ENCODE measurements at places on chromosomes 7 and 10.

DNA sequence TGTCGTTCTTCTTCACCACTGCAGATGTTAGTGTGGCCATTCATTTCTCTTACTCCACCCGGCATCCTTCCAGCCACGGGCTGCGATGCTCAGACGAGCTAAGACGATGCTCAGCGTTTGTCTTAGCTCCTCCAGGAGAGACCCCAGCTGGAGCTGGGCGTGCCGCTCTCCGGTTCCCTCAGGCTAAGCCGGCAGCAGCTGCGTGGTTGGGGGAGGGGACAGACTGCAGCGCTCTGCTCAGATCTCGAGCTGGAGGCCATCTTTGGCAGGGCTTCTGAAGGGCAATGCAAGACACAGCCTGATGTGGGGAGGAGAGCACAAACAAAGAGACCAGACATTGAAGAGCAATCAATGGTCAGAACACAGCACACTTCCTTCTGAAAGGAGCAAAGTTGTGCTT is 4.8 kb downstream of the INA start:
- DNase-seq, result no peak

DNA sequence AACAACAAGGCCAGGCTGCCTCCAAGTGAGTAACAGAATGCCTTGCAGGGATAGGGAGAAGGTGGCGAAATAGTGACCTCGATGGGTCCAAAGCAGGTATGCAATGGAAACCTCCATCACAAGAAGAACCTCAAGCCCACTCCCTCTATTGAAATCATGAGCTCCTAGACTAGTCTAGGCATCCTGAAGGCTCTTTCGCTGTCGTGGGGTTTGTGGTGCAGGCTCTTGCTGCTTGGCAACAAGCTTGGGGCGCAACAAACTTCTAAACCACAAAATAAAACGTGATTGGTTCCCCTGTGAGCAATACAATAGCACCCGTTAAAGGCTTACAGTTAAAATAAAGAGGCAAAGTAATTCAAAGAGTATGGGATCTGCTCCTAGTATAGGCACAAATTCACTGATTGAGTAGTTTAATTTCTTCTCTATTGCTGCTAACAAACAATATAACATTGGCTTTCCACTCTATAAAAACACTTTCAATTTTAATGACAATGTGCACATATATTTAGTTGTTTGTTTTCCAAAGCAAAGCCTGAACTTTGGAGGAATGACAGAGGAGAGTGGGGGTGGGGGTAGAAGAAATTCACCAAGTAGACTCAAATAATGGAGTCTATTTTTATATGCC is 64.1 kb downstream of the C10orf67 start:
- DNase-seq, result no peak

DNA sequence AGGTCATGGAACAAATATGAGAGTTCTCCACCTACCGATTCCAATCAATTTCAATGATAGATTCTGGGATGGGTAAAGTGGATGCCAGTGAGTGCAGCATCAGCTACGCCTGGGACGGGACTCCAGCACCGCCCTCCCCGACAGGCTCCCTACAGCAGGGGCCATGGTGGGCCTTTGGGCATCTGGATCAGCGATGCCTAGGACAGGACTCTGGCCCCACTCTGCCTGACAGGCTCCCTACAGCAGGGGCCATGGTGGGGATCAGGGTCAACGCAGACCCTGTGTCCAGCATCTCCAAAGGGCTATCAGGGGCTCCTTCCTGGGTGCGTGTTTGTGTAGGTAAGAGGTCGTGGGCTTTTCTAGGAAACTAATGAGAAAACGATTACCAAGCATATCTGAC is 111.2 kb upstream of the TCERG1L start:
- DNase-seq, result no peak

DNA sequence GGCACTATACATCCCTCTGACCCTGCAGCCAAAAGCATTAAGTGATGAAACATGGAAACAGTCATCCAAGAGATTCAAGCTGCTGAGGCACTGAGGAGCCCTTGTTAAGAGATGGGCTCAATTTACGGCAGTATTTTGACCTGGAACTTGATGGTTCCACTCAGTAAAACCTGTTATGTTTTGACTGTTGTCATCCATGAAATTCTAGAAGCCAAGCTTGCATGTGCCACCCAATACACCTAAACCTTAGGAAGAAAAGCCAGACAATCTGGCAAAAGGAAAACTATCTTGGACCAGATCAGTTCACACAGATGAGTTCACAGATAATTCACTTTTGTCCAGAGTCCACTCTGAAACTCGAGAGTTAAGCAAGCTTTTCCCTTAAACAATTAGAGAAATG is 53.2 kb downstream of the ICA1 start:
- no peak for DNase-seq

GRCh38 chr7:70512761-70513160 is 619.2 kb upstream of the GALNT17 start:
- DNase-seq, result no peak

GRCh38 chr7:70622936-70623335 is 509.0 kb upstream of the GALNT17 start:
- DNase-seq, result no peak

DNA sequence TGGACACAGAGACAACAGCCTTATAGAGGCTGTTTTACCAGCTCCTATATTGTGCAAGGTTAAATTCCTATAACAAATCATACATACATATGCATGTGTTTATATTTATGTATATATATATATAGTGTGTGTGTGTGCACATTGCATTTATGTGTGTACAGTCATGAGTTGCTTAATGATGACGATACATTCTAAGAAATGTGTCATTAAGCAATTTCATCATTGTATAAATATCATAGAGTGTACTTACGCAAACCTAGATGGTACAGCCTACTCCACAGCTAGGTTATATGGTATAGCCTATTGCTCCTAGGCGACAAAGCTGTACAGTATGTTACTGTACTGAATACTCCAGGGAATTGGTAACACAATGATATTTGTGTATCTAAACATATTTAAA is 30.1 kb upstream of the TNKS2 start:
- no peak for DNase-seq

DNA sequence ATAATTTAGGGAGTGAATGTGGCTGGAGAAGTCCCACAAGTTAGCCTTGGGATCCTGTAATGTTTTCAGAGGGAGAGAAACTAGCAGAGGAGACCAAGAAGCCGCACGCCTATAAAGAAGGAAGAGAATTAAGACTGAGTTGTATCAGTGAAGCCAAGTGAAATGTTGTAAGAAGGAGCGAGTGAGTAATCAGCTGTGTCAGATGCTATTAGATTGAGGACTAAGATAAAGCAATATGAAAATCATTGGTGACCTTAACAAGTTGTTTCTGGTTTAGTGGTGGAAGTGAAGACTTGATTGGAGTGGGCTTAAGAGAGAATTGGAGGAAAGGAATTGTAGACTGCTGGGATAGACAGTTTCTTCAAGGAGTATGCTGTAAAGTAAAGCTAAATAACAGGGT is 8.8 kb downstream of the CCSER2 start:
- no peak for DNase-seq

GRCh38 chr10:78552261-78552811 is 516.4 kb upstream of the ZMIZ1 start:
- DNase-seq, result no peak

DNA sequence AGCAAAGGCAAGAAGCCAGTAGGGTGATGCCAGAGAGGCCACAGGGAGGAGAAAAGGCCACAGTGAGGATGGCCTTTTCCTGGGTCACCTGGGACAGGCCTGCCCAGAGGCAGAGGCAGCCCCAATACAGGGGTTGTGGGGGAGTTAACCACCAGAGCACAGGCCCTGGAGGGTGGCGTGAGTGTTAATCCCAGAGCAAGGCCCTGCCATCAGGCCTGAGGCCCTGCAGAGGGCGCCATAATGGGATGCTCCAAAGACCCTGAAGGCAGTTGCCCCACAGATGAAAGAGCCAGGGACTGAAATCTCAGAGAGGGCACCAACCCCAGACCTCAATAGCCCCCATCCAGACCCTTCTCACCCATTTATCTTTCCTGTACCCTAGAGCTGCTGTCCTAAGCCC is 23.9 kb downstream of the SLC13A4 start:
- DNase-seq, result no peak

DNA sequence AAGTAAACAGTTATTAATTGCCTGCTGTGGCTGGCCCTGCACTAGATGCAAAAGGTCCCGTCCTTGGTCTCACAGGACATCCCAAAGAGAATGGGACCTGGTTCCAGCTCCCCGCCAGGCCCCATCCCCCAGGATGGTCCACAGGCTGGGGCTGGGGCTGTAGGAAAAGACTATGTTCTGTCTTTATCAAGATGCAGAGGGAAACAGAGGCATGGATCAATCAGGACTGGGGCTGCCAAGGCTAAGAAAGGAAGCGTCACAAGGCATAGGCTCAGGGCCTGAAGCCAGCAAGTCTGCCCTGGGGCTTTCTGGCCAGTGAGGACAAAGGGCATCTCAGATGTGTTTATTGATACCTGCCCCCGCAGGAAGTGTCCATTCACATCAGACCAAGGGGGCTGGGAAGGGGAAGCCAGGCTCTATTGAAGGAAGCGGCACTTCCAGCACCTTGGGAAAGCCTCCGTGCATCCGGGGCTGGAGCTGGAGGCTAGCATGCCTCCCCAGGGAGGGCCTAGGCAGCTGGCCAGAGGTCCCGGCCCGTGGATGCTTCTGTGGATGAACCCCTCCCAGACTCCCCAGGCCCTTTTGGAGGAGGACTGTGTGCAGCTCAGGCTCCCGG is 5.8 kb downstream of the VSIR start:
- no peak for DNase-seq

DNA sequence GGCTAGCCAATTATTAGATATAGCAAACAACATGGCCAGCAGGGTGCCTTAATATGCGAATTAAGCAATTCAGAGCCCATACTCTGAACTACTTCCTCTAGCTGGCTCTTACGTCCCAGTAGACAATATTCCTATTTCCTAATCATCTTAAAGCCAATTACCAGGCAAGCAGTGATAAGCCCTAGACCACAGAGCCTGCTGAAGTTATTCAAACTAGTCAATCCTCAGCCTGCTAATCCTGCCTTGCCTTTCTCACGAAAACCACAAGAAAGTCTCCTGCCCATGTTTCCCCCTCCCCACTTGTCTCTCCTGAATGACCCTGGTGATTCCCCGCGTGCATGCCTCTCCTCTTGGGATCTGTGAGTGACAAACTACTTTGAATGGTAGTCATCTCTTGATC is 86.8 kb upstream of the CACNA2D1 start:
- DNase-seq, result no peak

- DNase-seq, result peak; percentile 82
These were observed 106.1 kb downstream of the PRKCQ start for GRCh38 chr10:6473901-6474370.

DNA sequence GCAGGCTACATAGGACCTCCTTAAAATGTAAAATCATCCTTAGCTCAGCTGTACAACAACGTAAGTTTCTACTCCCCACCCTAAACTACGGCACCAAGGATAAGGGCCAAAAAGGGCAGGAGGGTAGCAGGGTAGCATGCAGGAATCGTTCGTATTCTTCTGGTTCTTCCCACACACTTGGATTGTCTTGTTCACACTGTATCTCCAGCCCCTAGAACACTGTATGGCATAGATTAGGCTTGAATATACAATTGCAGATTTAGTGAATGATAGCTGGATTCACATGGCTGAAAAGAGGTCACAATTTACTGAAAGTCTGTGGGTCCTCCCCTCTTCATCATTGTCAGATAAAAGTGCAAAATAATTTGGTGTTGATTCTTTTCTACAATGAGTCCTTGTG is 28.2 kb upstream of the PRKAR2B start:
- DNase-seq, result no peak

DNA sequence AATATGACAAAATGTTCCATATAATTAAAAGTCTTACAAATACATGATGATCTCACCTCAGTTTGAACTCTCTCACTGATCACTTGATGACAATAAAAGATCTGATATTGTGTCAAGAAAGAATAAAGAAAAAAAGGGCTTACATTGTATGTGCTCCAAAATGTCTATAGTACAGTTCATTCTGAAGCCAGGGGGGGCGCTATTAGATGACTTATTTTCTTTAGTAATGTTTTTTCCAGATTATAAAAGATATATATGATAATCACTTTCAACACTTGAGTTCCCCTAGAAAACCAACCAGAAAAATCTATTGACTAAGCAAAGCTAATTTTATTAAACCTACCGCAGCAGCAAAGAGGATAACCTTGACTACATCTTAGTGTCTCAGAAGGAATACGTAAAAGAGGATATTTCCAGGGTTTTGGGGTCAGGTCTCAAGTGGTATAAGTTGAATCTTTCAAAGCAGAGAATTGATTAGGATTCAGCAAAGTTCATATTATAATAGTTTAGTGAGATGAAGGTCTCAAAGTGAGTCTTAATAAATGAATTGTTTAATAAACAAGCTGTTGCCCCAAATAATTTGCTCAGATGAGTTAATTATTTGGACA is 55.8 kb downstream of the PTN start:
- DNase-seq, result no peak

DNA sequence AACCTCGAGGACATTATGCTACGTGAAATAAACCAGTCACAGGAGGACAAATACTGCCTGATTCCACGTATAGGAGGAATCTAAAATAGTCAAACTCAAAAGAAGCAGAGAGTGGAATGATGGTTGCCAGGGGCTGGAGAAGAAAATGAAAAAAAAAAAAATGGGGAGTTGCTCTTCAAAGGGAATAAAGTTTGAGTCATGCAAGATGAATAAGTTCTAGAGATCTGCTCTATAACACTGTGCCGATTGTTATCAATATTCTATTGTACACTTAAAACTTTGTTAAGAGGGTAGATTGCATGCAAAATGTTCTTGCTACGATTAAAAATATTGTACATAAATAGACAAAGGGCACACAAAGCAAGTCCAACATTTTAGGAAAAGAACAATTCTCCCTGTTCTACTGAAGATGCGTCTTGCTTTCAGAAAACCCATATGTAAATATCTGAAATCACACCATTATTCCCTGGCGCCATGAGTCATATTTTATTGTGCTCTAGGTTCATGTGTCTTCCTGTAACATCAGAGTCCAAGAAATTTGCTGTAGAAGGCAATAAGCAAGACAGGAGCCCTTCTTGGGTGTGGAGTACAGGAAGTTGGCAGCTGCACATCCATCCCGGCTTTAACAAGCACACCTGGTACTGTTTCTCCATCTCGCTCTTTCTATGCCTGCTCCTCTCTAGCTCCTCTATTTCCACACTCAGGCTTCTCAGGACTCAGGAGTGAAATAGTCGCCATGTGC is 145.9 kb downstream of the GFRA1 start:
- DNase-seq, result no peak

GRCh38 chr7:18086165-18087025 is 58.7 kb upstream of the PRPS1L1 start:
- DNase-seq, result no peak

DNA sequence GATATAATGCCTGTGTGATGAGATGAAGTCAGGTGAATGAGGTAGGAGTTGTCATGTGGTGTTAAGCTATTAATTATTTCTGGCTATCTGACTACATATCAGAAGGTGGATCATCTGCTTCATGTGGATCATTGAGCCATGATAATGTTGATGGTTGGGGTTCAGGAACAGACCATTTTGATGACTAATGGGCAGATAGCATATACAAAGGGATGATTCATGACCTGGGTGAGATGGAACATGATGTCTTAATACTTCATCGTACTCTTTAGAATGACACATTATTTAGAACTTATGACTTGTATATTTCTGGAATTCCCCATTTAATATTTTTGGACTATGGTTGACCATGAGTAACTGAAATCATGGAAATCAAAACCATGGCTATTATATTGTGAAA is 155.1 kb downstream of the OR13A1 start:
- DNase-seq, result no peak
